ENCODE measurements at places on chromosomes 2 and 18.

DNA sequence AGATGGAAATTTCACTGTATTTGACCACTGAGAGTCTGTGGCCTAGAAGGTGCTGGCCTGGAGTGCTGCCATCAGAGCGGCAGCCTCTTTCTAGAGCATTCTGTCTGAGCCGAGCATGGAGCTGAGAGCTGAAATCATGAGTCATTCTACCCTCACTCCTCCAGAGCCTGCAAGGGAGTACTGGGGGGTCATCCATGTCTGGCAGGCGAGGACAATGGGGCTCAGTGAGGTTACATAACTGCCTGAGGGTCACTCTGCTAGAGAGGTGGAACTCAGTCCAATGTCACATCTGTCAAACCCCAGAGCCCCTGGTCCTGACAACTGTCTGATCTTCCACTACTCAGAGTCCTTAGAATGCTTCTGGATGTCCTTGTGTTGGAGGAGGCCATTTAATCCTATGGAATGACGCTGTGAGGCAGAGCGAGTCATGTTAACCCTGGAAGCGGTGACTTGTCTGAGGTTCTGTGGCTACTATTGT lies 65.3 kb downstream of the HAUS1 start:
- peak overlapping the region; percentile 24 for H3K27ac ChIP-seq
- H3K27me3 ChIP-seq = no peaks in the 10 kb centered on the region
- H3K4me3 ChIP-seq = no peak overlapping the region
- peaks cover 28% of the 10 kb centered on the region for H3K4me1 ChIP-seq
- DNase-seq = no peak

- no peak overlapping the region for H3K4me3 ChIP-seq
- DNase-seq = no peak
- H3K36me3 ChIP-seq = peaks cover 42% of the 10 kb centered on the region
- no peaks in the 10 kb centered on the region for H3K27me3 ChIP-seq
These were observed 21.0 kb downstream of the HJURP start for GRCh38 chr2:233833345-233833744.

DNA sequence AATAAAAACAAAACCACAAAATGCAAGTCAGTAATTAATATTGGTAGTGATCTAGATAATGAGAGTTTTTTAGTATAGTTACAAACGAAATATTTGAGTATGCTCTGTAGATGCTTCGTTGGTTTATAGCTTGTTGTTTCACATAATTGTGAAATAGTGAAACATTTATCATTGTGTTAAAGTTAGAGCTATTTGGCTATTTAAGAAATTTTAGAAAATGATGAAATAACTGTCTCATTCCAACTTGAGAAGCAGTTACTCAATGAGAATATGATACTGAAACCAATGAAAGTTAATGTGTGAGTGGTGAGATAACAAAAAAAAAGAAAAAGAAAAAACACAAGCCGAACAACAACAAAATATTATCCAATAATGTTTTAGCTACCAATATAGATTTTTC lies 475.6 kb upstream of the ZEB2 start:
- H3K27me3 ChIP-seq = no peaks in the 10 kb centered on the region
- H3K4me3 ChIP-seq = no peak overlapping the region
- no peak overlapping the region for H3K27ac ChIP-seq

DNA sequence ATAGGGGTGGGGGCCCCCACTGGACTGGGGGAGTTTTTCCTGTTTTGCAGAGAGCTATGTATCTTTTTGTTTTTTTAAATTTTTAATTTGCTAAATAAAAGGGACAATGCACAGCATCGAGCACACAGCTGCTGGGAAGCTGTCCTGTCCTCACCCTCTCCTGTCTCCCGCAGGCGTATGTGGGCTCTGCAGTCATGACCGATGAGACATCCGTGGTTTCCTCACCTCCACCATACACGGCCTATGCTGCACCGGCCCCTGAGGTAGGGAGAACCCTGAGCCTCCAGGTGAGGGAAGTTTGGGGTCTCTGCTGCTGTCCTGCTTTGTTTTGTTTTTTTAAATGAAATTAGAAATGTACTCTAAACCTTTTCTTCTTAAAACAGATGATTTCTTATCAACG lies 27.6 kb downstream of the PLEKHB2 start:
- no peak overlapping the region for H3K4me3 ChIP-seq
- H3K36me3 ChIP-seq = peaks cover 51% of the 10 kb centered on the region
- DNase-seq = no peak
- no peak overlapping the region for H3K27ac ChIP-seq
- no peaks in the 10 kb centered on the region for H3K27me3 ChIP-seq

DNA sequence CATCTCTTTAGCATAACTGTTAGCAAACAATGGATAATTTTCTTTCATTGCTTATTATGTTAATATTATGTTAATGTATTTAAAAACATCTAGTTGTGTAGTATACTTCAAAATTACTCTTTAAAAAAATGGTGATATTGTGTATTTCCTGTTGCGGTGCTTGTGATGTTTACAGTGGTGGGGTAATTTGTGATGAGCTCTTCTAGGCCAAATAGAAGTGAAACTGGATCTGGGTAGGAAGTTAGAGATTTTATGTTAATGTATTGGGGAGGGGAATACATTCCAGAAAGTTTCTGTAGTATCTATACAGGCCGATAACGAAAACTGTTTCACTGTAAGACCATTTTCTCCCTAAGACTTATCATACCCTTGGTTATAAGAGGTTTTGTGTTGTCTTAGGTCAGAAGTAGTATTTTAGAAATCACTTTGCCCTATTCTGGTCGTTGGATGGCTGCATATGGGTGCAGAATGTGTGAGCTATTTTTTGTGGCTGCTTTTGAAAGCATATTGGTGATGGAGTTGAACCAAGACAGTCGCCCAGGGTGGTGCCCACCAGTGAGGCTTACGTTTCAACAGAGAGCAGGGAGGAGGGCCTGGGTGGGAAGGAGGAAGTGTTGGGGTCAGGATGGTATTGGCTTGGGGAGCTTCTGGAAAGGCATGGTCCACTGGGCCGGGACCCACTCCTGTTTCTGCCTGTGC lies 5.8 kb downstream of the TSHZ1 start:
- H3K36me3 ChIP-seq = peaks cover 10% of the 10 kb centered on the region
- H3K27me3 ChIP-seq = no peaks in the 10 kb centered on the region
- H3K4me1 ChIP-seq = peaks cover 47% of the 10 kb centered on the region
- H3K4me3 ChIP-seq = no peak overlapping the region
- no peak overlapping the region for H3K27ac ChIP-seq

GRCh38 chr2:222284466-222284865 lies 14.3 kb downstream of the PAX3 start:
- no peaks in the 10 kb centered on the region for H3K4me1 ChIP-seq
- peaks cover 97% of the 10 kb centered on the region for H3K27me3 ChIP-seq
- no peak overlapping the region for H3K4me3 ChIP-seq

DNA sequence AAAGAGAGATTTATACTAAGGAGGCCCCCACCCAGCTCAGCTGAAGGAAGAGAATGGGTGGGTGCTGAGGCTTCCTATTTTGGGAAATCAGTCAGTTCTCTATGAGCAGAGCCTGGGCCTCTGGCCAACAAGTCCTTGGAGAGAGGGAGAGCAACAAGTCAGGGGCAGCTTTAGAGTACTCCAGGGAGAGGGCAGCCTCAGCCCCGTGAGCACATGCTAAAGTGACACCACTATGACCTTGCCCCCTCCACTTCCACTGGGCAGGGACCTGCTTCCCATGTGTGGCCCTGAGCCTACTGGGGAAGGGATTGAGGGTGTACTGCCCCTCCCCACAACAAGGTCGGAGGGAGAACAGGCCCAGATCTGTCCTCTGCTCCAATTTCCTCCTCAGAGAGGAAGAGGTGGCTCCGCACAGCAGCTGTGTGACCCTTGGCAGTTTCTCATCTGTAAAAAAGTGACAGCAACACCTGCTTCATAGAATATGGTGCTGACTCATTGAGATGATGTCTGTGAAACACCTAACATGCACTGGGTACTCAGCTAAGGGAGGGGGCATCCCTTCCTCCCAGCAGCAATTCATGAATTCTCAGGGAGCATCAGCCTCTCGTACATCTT lies 72.9 kb downstream of the CLHC1 start:
- H3K4me3 ChIP-seq = no peak overlapping the region
- H3K36me3 ChIP-seq = no peaks in the 10 kb centered on the region
- H3K27me3 ChIP-seq = no peaks in the 10 kb centered on the region
- H3K27ac ChIP-seq = no peak overlapping the region

GRCh38 chr2:181992776-181993175 lies 7.1 kb downstream of the PPP1R1C start:
- H3K27me3 ChIP-seq = no peaks in the 10 kb centered on the region
- H3K36me3 ChIP-seq = no peaks in the 10 kb centered on the region
- H3K4me1 ChIP-seq = peaks cover 5% of the 10 kb centered on the region
- DNase-seq = no peak
- no peak overlapping the region for H3K4me3 ChIP-seq

DNA sequence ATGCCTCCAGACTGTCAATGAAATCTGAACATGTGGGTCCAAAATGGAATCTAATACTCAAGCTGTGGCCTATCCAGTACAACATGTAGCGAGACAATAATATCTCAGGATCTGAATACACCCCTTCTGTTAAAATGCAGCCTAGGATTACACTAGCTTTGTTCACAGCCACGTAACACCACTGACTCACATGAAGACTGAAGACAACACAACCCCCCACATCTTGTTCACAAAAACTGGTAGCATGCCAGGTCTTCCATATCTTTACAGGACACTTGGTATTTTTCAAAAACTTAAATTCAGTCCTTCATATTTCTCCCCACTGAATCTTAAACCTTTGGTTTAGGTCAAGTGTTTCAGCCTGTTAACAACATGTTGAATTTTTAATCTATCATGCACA lies 84.2 kb downstream of the SLC8A1 start:
- no peaks in the 10 kb centered on the region for H3K27me3 ChIP-seq
- no peak overlapping the region for H3K4me3 ChIP-seq
- H3K4me1 ChIP-seq = no peaks in the 10 kb centered on the region
- no peaks in the 10 kb centered on the region for H3K36me3 ChIP-seq

DNA sequence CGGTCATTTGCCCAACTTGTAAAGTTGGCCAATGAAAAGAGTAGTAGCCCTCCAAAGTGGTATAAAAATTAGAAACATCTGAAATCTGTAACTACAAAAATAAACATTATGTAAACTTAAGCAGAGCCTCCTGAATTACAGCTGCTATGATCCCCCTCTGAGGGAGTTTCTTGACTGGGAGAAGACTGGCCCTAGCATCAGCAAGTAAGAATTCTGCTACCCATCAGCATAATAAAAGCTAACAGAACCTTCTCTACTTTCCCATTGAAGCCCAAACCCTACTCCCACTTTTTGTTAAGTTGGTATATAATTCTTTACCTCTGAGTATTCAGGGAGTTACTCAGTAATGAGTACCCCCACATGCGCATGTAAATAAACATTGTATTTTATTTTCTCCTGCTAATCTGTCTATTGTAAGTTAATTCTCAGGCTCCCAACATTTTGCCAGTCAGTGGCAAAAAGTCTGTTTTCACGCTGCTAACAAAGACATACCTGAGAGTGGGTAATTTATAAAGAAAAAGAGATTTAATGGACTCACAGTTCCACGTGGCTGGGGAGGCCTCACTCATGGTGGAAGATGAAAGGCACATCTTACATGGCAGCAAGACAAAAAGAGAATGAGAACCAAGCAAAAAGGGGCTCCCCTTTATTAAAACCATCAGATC lies 71.3 kb downstream of the MYL12B start:
- H3K4me1 ChIP-seq = peaks cover 8% of the 10 kb centered on the region
- H3K36me3 ChIP-seq = no peaks in the 10 kb centered on the region
- no peak for DNase-seq
- no peaks in the 10 kb centered on the region for H3K27me3 ChIP-seq

DNA sequence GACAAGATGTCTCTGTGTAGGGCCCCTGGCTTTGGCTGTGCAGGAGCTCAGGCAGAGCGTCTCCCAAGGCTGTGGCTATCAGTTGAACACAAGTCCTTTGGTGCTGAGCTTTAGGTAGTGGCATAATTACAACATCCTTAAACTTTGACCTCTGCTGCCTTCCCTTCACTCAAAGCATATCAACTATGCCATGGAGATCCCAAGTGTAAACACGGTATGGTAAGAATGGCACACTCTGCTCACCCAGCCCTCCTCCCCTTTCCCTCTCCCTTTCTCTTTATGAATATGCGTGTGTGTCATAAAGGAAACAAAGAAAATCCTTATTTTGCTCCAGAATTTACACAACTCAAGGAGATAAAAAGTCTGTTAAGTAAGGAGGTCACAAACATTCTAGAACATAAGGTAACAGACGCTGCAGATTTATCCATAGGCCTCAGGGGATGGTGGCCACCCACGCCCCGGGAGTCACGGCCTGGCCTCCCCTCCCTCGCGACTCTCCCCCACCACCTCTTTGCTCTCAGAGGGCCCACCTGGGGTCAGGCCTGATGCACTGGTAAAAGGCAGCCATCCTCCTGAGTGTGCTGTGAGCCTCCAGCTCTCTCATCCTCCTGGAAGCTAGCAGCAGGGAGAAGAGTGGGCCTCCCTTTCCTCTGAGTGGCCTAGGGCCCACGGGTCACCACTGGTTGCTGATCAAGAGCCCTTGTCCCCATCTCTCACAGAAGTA lies 67.3 kb downstream of the CRACDL start:
- H3K36me3 ChIP-seq = peaks cover 33% of the 10 kb centered on the region
- no peaks in the 10 kb centered on the region for H3K27me3 ChIP-seq
- peak overlapping the region; percentile 99 for H3K27ac ChIP-seq
- H3K4me3 ChIP-seq = peak overlapping the region; percentile 89
- H3K4me1 ChIP-seq = peaks cover 44% of the 10 kb centered on the region

Data from Calu3 (cell line).